ENCODE measurements at places on chromosomes 4 and X.

- no peak for DNase-seq
Observed at GRCh38 chrX:41389311-41389888, 55.4 kb downstream of the DDX3X start.

DNA sequence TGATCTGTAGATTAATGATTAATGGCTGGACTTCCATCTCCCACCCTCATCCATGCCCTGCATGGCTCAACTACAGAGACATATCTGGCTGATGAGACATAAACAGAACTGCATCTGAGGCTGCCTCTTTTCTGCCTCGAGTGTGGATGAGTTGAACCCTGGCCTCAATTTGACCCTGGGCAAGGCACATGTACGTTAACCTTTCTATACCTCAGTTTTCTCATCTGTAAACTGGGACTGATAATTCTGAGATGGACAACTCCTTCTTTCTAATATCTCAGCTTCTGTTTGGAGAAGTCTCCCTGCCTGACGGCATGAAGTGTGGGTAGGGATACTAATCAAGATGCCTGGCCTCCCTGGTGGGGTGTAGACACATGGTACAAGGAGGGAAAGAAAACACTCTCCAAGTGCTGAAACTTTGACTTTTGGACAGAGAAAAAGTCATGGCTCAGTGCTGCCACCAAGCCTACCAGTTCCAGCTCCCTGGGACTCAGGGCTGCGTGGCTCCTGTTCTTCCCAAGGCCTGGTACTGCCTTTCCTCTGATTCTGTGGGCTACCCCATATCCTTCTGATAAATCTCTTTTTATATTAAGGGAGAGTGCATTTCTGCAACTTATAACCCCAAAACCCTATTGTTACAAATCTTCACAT lies 64.4 kb downstream of the HAUS3 start:
- peak; percentile 9 for DNase-seq

GRCh38 chr4:187501731-187502130 lies 493.8 kb upstream of the ZFP42 start:
- no peak for DNase-seq

DNA sequence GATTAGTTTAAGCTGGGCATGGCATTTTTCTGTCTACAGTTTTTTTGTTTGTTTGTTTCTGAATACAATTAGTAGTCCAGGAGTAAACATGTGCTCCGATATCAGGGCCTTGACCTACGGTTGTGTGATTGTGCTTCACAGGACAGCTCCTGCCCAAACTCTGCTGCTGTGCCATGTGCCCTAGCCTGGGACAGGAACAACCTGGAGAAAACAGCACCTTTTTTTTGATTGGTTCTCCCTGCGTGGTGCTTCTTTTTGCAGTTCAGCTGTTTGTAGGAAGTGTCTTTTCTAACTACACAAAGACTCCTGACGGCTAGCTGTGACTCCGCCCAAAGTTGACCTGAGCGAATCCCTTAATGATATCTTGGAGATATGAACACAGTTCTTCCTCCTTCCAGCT lies 158.8 kb downstream of the ATP10D start:
- no peak for DNase-seq

- DNase-seq, result no peak
Observed at GRCh38 chrX:106730401-106730800, 3.9 kb downstream of the RNF128 start.

- no peak for DNase-seq
Observed at GRCh38 chr4:38930204-38930603, 62.6 kb downstream of the FAM114A1 start.

DNA sequence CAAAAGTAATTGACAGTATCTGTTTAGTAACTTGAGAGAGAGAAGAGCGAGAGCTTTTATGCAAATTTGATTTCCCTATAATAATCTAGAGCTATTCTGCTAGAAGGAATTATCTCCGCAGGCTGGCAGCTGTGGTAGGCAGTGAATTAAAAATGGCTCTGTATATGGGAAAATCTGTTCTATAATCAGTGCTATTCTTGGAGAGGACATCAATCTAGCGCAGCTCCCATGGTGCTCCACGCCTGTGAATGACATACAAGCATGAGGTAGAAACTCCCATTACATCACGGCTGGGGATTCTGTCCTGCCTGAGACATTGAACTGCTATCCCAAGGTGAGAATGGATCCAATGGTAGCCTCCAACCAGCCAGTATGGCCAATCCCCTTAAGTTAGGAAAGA lies 179.0 kb downstream of the DHX15 start:
- no peak for DNase-seq

GRCh38 chr4:144748814-144749555 lies 103.0 kb downstream of the HHIP start:
- no peak for DNase-seq

DNA sequence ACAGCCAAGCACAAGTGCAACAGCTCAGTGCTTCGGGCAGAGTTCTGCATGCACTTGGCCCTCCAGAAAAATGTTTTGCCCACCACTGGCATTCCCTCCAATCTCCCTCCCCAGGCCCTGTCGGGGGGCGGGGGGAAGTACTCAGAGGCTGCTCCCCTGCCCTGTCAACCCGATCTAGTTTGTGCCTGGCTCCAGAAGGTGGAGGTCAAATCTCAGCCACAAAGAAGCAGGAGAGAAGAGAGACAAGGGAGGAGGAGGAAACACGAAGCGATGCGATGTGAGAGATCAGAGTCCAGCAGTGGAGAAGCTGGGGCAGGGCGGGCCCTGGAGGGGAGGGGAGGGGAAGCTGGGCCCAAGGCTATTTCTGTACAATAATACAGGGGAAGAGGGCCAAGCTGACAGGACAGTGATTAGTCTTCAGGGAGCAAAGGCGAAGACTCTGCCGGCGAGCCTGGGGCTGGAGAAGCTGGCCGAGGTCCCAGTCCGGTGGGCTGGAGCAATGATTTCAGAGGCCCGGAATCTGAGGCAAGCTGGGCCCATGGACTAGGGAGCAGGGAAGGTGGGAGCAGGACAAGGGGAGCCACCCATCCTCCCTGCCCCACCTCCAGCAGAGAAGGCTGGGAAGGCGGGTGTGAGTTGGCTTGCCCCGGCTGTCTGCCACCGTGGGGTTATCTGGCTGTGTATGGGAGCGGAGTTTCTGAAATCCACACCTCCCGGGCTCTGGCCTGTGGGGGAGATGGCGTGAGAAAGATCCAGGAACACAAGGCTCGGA lies 167.1 kb downstream of the EFNB1 start:
- no peak for DNase-seq

GRCh38 chrX:107632346-107632745 lies 4.0 kb downstream of the PRPS1 start:
- no peak for DNase-seq

DNA sequence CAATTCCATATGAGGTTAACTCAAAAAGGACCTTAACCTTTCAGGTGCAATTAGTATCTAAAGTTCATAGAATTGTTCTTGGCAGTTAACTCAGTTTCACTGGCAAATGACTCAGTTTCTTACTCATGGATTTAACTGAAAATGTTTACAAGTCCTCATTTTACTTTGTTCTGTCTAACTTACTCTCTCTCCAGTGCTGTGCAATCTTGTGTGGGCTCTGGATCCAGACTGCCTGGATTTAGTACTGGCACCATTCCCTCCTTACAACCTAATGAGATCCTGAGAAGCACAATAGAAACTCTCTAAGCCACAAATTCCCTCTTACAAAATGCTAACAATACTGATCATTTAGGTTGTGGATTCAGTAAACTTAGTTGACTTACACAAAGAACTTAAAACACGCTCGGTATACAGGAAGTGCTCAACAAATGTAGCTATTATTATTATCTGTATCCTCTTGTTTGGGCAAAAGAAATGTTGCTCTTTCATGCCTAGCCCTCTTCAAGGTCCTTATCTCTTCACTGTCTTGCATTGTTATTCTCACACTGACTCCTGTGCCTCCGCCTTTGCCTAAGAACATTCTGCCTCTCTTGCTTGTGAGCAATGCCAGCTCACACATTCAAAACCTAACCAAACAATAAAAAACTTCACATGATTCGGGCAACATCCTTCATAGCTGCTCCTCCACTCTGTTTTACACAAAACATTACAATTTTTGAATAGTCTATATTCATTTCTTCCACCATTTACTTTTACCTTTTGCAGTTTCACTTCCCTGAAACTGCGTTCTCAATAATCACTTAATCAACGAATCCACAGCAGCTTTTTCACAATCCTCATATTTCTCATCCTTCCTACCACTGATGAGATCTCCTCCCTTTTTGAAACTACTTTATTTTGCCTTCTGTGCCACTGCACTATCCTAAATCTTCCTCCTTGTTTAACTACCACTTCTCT lies 91.8 kb downstream of the PDE5A start:
- no peak for DNase-seq

DNA sequence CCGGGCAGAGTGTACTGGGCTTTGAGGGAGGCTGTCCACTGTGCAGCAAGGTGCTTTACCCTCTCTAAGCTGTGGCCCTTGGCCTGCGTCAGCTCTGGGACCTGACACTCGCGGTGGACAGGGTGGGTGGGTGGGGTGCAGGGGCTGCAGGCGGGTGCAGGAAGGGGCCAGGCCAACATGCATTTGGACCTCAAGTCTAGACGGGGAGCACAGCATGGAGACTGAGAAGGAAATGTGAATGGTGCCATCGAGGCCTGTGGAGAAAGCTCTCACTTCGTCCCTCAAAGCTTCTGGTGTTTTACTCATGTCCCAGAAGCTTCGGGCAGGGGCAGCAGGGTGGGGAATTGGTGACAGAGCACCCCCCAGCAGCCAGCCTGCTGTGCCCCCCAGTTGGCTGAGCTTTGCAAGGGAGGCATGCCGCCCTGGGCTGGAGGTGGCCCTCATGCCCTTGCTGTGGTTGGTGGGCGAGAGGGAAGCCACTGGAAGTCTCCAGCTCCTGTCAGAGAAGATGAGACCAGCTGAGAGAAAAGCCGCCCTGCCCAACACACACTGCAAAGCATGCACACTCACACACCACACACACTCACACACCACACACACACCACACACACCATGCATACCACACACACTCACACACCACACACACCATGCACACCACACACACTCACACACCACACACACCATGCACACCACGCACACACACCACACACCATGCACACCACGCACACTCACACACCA lies 12.3 kb downstream of the PNMA6E start:
- no peak for DNase-seq

DNA sequence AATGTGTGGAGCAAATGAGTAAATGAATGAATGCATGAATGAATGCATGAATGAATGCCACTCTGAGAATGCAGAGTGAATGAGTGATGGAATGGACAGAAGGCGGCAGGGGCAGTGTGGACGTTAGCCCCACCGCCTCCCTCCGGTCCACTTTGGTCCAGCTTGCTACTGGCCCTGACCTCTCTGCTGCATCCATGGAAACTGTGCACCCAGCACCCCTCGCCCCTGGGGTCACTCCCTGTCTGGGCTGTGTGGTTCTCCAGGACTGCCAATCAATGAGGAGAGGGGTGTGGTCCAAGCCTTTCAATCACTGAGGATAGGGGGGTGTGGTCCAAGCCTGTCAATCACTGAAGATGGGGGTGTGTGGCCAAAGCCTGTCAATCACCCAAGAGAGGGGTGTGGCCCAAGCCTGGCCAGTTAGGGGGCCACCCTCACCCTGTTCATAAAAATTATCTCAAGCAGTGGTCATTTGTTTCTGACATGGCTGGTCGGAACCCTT lies 39.2 kb upstream of the ASMTL start:
- DNase-seq, result no peak

- no peak for DNase-seq
Observed at GRCh38 chrX:132034648-132035047, 11.5 kb downstream of the STK26 start.

- DNase-seq, result no peak
Observed at GRCh38 chrX:19864736-19865135, 22.7 kb downstream of the SH3KBP1 start.

- no peak for DNase-seq
Observed at GRCh38 chr4:174192943-174193342, 90.5 kb downstream of the FBXO8 start.

- DNase-seq, result no peak
Observed at GRCh38 chr4:15996773-15997172, 33.8 kb upstream of the FGFBP2 start.

DNA sequence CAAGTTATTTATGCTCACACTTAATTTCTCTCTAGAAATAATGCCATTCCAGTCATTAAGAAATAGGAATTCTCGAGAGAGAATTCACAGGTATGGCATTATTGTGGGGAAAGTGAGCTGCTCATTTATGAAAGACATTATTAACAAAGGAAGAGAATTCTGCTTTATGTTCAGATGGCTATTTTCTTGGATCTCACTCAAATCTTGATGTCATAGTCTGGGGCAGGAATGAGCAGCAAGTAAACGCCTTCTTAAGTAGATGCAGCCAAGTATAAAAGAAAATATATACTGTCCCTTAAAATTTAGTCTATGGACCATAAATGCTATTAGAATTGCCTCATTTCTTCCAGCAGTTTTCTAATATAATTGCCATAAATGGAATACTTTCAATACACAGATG lies 58.2 kb upstream of the FBXW7 start:
- DNase-seq, result no peak

DNA sequence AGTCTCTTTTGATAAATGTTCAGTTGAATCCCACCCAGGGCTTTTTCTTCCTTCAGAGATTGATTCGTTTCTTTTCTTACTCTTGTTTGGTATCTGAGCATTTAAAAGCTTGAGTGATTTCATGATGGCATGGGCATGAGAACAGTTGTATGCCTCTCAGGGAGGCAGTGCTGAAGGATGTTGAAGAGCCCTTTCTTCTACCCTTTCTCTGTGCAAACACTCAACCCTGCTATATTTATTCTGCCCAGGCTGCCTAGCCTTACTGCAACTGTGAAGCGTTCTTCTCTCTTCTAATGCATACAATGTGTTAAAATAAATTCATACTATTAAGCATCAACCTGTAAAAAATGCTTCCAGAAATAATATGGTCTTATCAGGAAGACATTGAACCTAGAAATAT lies 367.6 kb upstream of the LCORL start:
- DNase-seq, result no peak

GRCh38 chrX:148288451-148288850 lies 212.0 kb upstream of the AFF2 start:
- no peak for DNase-seq

GRCh38 chr4:42122237-42122636 lies 30.2 kb downstream of the BEND4 start:
- no peak for DNase-seq

DNA sequence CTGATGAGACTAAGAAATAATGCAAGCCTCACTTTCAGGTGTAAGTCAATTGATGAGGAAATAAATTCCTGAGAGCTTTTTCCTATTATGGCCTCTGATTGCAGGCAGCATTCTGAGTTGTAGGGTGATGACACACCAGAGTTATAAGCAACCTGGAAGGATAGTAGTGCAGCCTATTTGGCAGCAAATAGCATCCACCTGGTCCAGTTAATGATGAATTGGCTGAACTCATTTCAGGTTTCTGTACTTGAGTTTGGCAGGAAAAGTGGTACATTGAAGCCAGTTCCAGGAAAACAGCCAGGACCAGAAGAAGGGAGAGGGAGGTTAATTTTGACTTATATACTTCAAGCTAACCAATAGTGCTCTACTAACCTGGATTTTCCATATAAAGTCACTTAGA lies 316.8 kb downstream of the NAF1 start:
- DNase-seq, result no peak

- no peak for DNase-seq
Observed at GRCh38 chrX:119677654-119677981, 15.3 kb downstream of the SEPTIN6 start.

Data from Kasumi-1 (cell line).